ENCODE measurements at places on chromosomes 3 and 15. TPM values are rescaled to one million over a fixed set of nuclear protein-coding genes. Genes with fewer than 3 reads are reported as not detected.

Gene SHF
- total RNA-seq, result 0.44 TPM

- no peak for DNase-seq
Measured at GRCh38 chr3:83003917-83004316, 1242.5 kb upstream of the GBE1 start.

DNA sequence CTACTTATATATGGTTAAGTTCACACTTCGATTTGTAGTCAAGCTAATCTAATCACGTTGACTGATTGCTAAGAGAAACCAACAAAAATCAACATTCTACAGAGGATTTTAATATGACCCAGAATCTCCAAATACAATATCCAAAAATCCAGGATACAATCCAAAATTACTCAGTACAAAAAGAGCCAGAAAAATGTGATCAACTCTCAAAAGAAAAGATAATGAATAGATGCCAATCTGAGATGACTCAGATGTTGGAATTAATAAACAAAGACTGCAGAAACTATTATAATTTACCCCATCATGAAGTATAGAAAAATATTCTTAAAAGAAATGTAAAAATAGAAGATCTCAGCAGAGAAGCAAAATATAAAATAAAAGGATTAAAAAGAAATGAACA, 22.3 kb downstream of the HACL1 start:
- no peak for DNase-seq

DNA sequence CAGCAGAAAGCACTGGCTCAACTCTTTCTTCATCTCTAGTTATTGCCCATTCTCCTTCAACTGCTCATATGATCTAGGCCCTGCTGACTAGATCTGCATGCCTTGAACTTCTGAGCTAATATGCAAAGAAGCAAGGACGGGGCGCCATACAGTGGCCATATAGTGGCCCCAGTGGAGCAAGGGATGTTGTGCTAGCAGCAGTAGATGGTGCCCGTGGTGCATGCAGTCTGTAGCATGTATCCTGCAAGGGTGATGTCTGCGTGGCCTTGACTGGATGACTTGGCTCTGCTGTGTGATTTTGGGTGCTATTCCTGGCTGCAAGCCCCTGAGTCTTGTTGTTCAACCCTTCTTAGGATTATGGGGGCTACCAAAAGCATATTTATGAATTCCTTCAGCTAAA, 12.2 kb upstream of the NMD3 start:
- no peak for DNase-seq

DNA sequence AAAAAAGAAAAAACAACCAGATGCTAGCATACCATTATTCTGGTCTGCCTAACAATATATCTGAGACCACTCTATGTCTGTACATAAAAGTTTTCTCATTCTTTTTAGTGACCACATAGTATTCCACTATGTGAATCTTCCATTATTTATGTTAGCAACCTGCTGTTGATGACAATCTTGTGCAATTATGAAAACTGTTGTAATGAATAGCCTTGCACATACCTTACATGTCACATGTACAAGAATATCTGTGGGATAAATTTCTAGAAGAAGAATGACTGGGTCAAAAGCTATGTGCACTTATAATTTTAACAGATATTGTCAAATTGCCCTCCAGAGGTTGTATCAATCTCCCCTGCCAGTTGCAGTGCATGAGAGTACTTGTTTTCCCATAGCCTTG, 62.5 kb downstream of the ARHGAP31 start:
- no peak for DNase-seq

DNA sequence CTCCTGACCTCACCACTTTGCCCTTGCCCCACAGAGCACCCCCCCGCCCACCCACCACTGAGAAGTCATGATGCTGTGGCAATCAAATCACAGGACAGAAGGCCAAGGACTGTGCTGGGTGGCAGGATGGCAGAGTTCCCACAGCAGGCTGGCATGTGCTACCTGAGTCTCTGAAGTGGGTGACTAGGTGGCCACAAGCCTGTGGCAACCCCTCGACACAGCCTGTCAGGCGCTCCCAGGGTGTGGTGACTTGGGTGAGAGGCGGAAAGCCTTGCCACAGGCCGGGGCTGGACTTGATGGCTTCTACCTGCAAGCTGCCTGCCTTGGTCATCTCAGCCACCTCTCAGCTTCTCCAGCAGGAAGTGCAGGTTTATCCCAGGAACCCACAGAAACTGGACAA, 15.6 kb upstream of the DUSP7 start:
- no peak for DNase-seq

- DNase-seq, result no peak
Measured at GRCh38 chr15:73319460-73320245, 49.1 kb downstream of the HCN4 start.

- no peak for DNase-seq
Measured at GRCh38 chr3:48974076-48974864, 15.8 kb upstream of the P4HTM start.

GRCh38 chr3:64895991-64896895, 208.4 kb upstream of the ADAMTS9 start:
- no peak for DNase-seq
